ENCODE measurements at places on chromosomes 13 and 19.
A peak's percentile ranks its signal among the peaks of the same experiment; 100 is the strongest.

DNA sequence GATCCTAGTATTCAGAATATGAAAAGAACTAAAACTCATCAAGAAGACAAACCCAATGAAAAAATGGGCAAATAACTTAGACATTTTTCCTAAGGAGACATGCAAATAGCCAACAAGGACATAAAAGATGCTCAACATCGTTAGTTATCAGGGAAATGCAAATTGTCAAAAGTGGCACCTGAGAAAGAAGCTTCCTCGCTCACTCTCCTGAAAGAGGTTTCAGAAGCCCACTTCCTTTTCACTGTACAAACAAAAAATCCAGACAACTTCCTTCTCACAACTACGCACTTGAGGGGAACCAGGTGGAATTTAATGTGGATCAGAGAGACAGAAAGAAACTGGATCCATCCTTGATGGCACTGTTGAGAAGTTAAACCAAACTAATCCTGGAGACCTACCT lies 41.5 kb downstream of the KLF12 start:
- DNase-seq = no peak

DNA sequence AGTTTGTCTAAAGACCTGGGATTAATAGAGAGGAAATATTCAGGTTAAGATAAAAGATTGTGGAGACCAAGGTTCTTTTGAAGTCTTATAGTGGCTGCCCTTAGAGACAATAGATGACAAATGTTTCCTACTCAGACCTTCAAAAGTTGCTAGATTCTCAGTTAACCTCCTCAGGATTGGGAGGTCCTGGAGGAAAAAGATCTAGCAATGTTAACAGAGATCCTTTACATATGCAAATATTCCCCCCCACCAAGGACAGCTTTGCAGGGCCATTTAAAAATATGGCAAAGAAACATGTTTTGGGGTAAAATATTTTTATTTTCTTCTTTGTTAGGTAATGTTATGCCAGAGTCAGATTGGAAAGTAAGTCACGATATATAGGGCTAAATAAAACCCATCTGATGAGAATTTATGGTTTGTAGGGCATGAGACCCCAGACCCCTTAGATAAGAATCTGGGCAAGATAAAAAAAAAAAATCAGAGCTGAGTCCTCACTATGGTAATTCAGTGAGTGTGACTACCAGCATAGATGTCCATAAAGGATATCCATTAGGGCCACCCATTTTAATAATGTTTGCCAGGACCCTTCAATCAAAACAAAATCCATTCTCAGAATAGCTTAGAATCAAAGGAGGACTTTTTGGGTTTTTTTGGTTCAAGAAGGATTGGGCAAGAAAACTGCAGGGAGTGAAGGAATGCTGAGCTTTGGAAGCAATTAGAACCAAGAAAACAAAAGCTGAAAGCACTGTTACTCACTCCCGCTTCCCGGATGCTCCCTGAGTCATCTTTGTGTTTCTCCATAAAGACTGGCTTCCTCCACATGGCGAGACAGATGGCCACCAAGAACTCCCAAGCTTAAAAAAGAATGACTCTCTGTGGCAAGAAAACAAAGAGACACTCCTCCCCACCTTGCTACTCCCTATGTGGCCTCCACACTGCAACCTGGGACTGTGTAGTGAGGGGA lies 28.2 kb downstream of the VSTM1 start:
- no peak for DNase-seq

DNA sequence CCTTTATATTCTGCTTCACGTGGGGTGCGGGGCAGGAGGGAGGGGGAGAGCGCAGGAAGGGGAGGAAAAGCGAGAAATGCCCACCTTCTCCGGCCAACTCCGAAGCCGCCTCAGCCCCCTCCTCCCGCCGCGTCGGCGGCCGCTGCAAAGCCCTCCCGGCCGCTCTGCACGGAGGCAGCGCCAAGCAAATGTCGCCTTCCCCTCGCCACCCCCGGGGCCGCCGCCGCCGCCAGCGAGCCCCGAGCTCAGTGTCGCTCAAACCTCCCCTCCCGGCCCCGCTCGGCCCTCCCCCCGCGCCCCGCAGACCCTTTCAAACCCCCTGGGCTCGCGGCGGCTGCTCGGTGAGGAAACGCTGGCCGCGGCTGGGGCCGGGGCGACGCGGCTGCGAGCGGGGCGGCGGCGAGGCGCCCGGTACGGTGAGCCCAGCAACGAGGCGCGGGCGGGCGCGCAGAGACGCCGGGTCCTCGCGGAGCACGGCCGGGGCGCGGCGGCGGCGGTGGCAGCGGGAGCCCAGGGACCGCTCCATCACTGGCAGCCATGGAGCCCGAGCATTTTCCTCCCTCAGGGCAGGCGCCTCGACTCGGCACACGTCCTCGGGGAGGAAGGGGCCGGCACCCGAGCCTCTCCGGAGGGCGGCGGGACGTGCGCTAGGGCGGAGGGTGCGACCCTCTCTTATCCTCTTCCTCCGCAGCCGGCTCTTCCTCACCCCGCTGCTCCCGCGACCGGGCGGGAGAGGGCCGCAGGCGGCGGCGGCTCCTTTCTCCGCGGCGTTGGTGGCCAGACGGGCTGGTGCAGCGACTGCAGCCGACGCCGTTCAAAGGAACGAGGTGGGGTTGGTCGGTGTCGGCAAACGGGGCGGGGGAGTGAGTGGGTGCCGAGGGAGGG lies 463 bp upstream of the TSC22D1 start:
- DNase-seq = peak; percentile 46

GRCh38 chr19:31096935-31097545 lies 252.2 kb downstream of the TSHZ3 start:
- no peak for DNase-seq

GRCh38 chr13:27425918-27426630 lies 1.7 kb downstream of the GTF3A start:
- DNase-seq = peak; percentile 60

GRCh38 chr13:54647275-54647674 lies 1618.7 kb downstream of the OLFM4 start:
- no peak for DNase-seq

DNA sequence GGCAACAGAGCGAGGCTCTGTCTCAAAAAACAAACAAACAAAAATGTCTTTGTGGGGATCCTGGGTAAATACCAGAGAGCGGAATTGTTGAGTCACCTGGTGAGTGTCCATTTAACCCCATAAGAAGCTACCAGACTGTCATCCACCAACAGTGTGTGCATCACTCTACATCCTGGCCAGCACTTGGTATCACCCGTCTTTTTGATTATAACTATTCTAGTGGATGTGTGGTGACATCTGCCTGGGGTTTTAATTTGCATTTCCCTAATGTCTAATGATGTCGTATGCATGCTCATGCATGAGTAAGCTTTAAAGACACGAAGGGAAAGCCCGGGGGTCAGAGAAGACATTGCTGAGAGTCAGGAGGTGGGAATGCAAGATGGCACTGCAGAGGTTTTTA lies 126.7 kb upstream of the MRI1 start:
- DNase-seq = no peak

GRCh38 chr13:59834801-59835200 lies 328.9 kb downstream of the DIAPH3 start:
- DNase-seq = no peak

DNA sequence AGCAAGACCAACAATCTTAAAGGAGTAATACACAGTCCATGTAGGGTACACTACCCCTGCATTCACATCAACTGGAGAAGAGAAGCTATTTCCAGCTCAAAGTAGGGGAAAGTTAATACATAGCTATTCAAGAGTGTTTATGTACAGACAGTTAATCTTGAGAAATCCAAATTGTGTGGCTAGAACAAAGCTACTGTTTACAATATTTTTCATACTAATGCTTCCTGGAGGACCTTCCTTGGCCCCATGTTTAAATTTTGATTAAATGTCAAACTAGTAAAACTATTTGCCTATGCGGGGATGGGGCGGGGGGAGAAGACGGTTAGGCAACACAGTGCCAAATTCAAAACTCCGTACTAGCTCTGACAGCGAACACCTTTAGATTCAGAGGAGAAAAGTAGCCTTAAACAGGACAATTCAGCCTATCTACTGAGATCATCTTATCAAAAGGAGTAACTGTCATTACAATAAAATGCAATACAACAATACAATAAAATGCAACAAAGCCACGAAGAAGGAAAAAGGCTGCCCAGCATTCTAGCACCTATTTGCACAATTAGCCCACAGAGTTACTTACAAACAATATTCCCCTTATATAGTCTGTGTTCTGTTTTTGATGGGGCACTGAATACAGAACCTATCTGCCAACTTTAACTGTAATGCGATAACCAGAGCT lies 29.1 kb downstream of the BRD4 start:
- DNase-seq = no peak

- DNase-seq = no peak
Observed at GRCh38 chr13:21053231-21053630, 8.2 kb downstream of the LATS2 start.

DNA sequence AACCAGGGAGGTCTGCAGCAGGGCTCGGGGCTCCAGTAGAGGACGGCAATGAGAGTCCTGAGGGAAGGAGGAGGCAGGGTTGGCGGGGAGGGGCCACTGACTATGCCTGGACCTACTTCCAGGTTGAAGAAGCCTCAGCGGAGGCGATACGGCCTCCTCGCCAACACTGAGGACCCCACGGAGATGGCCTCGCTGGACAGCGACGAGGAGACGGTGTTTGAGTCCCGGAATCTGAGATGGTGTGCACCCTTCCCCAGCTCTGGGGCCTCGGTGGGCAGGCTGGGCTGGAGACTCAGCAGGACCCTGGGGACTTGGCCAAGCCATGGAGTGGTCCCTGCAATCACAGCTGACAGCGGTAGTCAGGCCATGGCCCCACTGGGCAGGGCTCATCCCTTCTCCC lies 1.7 kb downstream of the FAM174C start:
- no peak for DNase-seq

DNA sequence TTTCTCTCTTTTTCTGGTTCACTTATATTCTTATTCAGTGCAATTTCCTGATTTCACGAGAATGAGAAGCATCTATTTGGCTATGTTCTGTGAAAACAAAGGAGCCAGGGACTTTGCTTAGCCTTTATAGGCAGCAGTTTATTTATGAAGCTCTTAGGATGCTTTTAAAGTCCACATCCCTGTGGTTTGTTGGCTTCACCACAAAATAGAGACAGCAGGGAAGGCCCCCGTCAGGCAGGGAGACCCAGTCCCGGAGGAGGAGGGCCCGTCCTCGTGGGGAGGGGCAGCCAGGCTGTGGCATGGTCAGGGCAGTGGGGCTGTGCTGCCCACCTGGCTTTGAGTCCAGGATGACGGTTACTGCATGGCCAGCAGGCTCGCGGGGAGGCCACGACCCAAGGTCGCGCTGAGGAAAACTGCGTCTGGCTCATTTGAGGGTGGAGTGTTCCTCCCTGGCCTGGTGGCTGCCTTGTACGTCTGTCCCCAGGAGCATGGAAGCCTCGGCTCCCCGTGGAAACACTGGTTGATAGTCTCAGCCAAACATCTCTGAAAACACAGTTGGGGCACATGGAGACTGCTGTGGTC lies 92.7 kb downstream of the ATP11A start:
- no peak for DNase-seq

DNA sequence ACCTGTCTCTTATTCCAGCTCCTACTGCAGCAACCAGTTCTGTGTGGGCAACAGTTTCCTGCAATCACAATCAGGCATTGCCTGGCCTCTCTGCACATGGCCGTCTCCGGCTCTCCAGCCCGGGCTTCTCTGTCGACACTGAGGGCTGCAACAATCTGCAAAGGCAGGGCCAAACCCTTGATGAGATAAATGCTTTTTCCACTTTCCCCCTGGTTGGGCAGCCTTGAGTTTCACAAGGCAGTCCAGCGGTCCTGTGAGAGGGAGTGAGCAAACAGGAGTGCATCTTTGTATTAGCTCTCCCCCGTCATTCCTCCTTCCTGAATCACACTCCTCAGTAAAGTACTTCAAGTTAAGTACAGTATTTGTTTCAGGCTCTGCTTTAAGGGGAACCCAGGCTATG lies 40.7 kb upstream of the VWA8 start:
- DNase-seq = no peak

- no peak for DNase-seq
Observed at GRCh38 chr13:30742901-30743300, 7.6 kb downstream of the ALOX5AP start.
